ENCODE measurements at places on chromosomes 5 and 9.

DNA sequence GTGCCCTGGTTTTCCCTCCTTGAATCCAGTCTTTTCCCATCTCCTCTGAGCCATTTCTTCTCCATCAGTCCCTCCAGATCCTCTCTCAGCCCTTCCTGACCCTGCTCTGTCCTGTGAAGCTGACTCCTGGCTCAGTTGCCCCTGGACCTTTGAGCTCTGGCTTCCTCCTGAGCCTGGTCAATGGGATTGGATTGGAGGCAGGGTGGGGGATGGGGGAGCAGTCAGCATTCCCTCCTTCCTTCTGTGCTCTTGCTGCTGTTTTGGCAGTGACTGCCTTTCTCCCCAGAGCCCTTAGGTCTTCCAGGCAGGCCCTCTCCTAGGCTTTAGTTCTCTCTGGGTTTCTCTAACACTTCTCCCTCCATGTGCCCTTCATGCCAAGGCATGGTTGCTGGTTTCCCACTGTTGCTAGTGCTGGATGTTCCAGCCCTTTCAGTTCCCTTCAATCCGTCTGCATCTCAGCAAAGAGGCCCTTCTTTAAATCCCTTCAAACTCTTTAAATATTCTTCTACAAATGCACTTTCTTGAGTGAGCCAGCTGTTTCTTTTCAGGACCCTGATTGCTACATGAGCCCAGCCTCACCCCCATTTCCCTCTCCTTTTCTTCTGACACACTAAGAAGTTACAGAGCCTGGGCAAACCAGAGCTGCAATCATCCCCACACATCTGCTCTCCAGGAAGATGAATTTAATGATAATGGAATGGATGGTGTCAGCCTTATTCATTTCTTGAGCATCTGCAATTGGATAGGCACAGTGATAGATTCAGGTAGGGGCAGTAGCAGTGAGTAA lies 2.2 kb downstream of the TNFSF15 start:
- no peak for DNase-seq

DNA sequence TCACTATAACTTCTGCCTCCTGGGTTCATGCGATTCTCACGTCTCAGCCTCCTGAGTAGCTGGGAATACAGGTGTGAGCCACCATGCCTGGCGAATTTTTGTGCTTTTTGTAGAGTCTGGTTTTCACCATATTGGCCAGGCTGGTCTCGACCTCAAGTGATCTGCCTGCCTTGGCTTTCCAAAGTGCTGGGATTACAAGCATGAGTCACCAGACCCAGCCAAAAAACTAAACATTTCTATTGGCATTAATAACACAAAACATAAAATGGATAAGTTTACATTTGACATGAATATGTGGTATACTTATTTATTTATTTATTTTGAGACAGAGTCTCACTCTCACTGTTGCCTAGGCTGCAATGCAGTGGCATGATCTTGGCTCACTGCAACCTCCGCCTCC lies 13.6 kb upstream of the REEP5 start:
- no peak for DNase-seq

DNA sequence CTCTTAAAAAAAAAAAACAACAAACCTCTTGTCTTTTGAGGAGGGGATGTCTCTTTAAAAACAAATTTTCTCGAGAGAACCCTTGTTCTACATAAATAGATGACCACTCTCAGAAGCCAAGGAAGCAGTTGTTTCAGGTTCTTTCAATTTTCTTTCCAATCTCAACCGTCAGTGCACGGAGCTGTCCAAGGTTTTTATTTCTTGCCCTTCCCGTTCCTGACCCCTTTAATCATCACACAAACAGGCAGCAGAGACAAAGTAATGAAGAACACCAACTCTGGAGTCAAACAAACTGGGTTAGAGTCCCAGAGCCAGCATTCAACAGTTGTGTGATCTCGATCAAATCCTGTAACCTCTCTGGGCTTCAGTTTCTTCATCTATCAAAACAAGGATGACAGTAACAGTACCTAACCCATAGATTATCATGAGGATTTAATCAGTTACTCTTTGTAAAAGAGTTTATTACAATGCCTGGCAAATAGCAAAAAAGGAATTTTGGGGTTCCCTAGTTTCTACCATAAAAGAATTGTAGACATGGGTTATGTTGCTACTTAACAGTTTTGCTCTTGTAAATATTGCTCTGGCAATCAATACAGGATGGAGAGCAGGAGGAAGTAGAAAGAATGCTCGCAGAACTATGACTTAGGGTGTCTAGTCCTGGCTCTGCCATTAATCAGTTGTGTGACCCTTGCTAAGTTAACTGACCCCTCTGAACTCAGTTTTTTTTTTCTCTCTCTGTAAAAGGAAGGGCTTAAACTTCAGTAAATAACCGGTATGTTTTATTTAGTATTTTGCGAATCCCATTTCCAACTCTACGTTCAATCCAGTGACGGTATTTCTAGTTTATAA lies 1.0 kb upstream of the NIM1K start:
- no peak for DNase-seq

DNA sequence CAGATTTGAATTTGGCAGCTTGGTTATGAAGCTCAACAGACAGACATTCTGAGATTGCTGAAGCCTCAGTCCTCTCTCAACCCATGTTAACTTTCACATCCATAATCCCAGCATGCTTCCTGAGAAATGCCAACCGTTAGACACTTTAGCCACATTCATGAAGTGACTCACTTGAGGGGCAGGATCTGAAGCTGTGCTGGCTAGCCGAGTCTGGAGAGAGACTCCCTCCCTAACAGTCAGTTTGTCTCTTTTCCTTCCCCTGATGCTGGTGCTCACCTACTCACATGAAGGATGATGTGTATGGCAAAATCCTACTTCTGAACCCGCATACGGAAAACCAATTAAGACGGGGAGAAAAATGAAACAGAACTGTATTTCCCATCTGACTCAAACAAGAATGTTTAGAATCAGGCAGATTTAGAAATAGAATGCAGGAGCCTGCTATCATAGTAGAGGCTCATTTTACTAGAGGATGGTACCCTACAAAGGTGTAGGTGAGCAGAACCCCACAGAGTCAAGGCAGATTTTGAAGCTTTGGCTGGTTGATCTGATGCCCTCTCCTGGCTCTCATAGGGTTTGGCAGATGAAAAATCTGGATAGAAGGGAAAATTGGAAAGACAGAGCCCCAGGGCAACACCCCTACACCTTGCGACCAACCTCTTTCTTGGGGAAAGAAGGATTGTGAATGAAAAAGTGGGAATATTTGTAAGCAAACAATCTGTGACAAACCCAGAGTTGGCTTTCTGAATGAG lies 150.9 kb upstream of the LHFPL2 start:
- no peak for DNase-seq

DNA sequence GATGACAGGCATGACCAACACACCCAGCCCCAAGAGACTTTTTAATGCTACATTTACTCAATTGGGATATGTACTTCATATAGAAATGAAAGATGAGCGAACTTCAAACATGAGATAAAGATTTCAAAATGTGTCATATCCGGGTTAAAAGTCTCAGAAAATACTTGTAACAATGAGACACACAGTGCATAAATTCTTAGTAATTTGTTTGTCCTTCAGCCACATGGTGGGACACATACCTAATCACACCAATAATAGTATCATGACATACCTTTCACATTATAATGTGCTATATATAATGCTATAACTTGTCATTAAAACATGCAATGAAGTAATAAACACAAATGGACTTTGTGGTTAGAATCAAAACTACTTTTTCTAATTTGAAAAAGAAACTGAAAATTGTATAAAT lies 204.7 kb upstream of the RFX3 start:
- no peak for DNase-seq

- DNase-seq, result no peak
Measured at GRCh38 chr9:94927048-94927761, 200.7 kb downstream of the AOPEP start.

DNA sequence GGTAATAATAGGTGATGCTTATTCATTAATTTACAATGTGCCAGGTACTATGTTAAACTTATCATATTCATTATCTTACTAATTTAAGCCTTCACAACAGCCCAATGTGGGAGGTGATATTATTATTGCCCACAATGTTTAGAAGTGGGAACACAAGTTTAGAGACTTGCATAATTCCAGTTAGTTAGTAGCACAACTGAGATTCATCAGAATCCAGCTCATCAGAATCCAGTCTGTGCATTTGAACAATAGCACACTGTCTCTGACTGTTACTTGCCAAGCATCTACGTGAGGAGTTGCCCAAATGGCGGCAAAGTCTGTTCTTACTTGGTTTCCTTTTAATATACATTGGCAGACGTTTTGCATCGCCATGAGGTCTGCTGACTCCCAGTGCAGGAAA lies 110.9 kb upstream of the BASP1 start:
- DNase-seq, result no peak

DNA sequence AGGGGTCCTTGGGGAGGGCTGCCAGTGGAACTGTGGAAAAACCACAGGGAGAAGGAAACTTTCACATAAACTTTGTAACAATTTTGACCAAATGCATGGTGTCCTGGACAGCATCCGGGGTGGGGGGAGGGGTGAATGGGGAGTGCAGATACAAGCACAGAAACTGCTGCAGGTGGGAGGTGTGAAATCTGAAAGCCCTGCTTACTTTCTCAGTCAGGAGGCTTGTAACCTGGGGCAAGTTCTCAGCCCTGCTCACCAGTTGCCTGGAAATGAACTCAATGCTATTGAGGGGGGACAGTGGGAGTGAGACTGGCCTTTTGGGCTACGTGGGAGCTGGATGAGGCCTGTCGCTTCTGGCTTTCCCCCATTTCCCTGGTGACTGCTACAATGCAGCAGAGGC lies 694.5 kb upstream of the ZNF608 start:
- DNase-seq, result no peak

GRCh38 chr5:143405849-143406098 lies 2.3 kb upstream of the NR3C1 start:
- no peak for DNase-seq

GRCh38 chr9:36738318-36738976 lies 165.8 kb downstream of the MELK start:
- DNase-seq, result no peak

DNA sequence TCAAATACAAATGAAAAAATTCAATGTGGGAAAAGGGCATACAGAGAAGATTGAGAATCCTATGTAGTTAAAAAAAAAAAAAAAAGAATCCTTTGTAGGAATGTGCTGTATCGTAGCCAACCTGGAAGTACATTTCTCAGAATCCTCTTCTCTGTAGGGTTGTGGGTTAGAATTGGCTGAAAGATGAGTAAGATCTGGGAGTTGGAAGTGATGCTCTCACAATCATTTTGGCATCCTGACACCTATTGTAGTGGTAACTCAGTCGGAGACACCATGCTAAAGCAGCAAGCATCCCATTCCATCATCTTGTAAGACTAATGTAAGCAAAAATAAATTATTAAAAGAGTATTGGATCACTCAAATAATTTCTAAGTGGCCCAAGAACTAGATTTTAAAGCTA lies 30.6 kb downstream of the MRPL22 start:
- DNase-seq, result no peak

- DNase-seq, result no peak
Measured at GRCh38 chr5:88681211-88681803, 201.7 kb downstream of the MEF2C start.

DNA sequence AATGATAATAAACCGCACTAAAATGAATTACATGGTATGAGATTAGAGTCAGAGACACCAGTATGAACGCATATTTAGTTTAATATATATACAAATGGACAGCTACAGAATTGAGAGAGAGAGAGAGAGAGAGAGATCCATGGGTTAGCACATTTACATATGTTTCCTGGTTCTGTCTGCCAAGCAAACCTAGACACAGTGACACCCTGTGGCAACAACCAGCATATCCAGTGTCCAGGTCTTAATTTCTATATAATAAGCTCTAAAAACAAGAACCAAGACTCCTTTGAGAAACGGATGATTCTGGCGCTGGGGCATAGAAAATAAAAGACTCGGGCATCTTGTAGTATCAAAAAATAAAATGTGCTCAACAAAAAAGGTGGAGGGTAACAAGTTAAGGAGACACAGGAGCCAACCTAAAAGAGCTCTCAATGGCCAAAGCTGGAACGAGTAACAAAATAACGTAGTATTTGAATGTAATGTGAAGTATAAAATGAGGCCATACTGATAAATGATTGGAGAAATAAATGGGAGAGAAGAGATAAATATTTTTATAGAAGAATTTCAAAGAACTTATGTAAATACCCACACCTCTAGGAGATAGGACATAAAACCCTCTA lies 84.5 kb downstream of the RFX3 start:
- DNase-seq, result no peak

DNA sequence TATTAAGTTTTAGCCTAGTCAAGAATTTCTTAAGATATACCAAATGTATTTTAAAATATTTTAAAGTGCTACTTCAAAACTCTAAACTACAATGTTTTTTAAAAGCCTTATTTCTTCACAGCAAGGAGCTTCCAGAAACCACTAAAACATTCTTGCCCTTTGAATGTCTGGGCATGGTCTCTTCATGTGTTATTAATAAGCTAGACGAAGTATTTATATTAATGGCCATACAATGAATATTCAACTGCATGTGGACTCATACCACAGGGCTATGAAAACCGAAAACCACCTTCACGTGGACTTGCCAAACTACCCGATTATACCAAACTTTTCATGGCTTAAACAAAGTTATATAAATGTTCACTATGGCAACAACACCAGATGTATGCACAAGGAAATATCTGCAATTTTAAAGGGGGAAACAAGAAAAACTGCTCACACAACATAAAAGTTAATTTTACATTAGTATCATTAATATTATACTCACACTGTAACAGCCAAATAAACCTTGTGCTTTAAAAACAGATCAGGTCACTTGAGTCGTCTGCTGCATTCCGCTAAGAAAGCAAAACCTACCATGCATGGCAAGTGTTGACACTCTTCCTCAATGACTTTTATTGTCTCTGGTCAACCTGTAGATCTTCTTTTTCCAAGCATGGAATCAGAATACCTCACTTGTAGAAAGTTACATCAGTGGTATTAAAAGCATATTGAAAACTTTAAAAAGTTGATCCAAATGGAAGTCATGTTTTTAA lies 246.3 kb downstream of the BNC2 start:
- DNase-seq, result no peak

DNA sequence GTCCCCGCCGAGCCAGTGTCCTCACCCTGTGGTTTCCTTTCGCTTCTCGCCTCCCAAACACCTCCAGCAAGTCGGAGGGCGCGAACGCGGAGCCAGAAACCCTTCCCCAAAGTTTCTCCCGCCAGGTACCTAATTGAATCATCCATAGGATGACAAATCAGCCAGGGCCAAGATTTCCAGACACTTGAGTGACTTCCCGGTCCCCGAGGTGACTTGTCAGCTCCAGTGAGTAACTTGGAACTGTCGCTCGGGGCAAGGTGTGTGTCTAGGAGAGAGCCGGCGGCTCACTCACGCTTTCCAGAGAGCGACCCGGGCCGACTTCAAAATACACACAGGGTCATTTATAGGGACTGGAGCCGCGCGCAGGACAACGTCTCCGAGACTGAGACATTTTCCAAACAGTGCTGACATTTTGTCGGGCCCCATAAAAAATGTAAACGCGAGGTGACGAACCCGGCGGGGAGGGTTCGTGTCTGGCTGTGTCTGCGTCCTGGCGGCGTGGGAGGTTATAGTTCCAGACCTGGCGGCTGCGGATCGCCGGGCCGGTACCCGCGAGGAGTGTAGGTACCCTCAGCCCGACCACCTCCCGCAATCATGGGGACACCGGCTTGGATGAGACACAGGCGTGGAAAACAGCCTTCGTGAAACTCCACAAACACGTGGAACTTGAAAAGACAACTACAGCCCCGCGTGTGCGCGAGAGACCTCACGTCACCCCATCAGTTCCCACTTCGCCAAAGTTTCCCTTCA lies 1.4 kb downstream of the GLIS3 start:
- DNase-seq, result no peak

GRCh38 chr5:136037001-136037705 lies 8.4 kb downstream of the TGFBI start:
- no peak for DNase-seq
